ENCODE measurements at places on chromosomes 2 and 18.

DNA sequence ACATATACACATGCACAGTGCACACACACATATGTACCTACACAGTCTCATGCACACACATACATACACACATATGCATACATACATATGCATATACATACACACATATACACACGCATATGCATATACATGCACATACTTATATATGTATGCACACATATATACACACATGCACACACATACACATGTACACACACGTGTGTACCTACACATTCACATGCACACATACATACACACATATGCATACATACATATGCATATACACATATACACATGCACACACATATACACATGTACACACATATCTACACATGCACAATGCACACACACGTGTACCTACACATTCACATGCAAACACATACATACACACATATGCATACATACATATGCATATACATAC, 100.3 kb upstream of the TWIST2 start:
- no peak for DNase-seq

GRCh38 chr2:216960671-216961268, 100.9 kb upstream of the TNP1 start:
- no peak for DNase-seq

DNA sequence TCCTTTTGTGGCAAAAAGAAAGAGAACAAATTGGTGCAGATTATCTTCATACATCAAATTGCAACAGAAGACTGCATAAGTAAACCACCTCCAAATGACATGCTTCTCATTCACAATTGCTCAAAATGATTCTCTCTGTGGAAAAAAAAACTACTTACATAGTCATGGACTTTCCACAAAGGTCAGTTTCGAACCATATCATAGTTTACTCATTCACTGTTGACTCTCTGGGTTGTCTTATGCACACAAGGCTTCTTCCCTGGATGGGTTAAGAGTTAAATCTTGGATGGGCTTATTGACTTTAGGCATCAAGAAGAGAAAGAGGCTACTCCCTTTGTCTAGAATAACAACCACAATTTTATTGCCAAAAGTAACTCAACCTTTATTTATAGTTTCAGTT, 91.3 kb upstream of the RAB27B start:
- no peak for DNase-seq

DNA sequence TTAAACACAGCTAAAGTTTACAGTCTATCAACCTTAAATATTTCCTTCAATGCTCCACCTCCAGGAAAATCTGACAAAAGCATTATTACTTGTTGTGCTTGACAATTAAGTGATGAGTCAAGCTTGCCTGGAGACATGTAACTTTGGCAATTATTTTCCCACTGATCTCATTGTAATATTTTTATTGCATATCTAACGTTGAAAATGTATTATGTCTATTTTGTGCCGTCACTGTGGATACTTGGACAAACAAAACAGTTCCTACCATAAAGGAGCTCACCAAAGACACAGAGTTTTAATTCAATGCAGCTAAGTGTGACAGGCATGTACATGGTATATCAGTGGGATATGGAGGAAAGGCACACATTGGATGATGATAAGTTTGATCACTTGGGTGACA, 24.7 kb downstream of the RNF103 start:
- DNase-seq: no peak

- DNase-seq: no peak
These were observed 269.3 kb upstream of the SETBP1 start for GRCh38 chr18:44411262-44411905.

DNA sequence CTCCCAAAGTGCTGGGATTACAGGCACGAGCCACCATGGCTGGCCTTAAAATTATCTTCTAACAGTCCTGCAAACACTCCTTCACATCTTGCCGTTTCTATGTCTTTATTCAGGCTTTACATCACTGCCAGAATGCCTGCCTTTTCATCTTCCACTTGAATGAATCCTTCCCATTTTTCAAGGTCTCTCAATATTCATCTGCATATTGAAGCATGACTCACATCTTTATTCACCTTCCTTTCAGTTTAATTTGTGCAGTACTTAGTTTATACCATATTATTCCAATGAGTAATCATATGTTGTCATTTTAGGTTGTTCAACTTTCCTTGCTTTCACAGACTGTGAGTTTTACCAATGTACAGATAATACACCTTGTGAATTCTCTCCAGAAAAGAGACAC, 510.1 kb upstream of the PIK3C3 start:
- DNase-seq: no peak

DNA sequence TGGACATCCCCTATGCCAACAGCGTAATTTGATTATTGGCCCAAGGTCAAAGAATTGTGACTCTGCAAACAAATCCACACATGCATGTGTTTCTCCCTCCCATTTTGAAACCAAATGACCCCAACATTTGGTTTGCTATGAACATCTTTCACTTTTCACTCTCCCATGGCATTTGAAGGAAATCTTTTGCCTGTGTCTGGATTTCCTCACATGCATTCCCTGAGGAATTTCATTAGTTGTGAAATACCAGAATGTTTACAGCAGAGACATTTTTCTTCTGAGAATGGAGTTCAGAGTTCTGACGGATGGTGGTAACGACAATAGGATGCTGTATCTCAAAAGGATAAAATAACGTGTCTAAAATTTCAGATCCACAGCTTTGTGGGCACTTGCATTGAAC, 60.3 kb upstream of the LMAN1 start:
- no peak for DNase-seq

- DNase-seq: no peak
These were observed 152.9 kb downstream of the FAM124B start for GRCh38 chr2:224248944-224249371.

DNA sequence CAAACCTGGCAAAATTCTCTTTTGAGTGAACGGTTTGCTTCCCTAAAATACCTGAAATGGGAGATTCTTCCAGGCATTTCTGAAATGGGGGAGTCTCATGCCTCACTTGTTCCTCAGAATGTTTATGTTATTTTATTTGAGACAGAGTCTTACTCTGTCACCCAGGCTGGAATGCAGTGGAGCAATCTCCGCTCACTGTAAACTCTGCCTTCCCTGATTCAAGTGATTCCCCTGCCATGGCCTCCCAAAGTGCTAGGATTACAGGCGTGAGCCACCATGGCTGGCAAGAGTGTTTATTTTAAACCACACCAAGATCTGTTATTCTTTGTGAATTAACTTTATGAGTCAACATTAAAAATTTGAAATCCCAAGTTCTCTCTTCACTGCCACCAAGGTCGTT, 6.4 kb upstream of the FHL2 start:
- no peak for DNase-seq

GRCh38 chr2:101854877-101855276, 136.9 kb upstream of the IL1R2 start:
- DNase-seq: no peak

GRCh38 chr2:6878549-6878948, 972 bp downstream of the RSAD2 start:
- no peak for DNase-seq

- no peak for DNase-seq
These were observed 165.2 kb downstream of the MTCL1 start for GRCh38 chr18:8870528-8870927.

GRCh38 chr2:230472621-230473018, 56.6 kb downstream of the SP100 start:
- DNase-seq: no peak

DNA sequence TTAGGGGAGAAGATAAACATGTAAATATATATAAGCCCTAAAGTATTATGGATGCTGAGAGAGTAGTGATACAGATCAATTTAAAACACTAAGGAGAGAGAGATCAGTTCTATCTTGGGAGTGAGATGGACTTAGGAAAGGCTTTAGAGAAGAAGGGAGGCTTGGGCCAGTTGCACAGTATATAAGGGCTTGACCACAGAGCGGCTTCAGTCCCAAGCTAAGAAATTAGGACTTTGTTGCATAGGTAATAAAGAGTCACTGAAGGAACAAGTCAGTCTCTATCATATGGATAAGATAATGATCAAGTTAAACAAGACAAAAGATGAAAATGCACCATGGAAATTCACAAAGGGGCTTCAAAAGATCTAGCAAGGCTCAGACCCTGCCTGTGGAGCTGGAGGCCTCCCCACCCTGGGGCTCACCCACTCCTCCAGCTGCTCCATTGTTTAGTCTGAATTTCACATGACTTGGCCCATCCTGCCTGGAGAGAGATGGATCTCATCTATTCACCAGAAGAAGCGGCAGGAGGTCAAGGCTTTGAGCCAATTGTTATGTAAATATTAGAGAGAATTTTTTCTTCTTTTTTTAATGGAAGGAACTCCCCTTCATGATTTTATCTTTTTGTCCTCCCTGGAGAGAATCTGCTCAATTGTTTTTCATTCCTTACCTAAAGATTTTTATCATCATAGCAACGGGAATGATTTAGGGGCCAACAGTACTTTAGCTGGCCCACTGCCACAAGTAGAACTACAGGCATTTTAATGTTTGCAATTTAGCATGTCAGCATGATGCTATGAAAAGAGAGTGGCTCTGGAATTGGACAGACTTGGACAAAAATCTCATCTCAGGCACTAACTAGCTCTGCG, 44.0 kb downstream of the GYPC start:
- no peak for DNase-seq

- DNase-seq: no peak
These were observed 79.7 kb upstream of the KCTD1 start for GRCh38 chr18:26628017-26628416.

- no peak for DNase-seq
These were observed 89.7 kb downstream of the TMEM247 start for GRCh38 chr2:46569061-46569560.

DNA sequence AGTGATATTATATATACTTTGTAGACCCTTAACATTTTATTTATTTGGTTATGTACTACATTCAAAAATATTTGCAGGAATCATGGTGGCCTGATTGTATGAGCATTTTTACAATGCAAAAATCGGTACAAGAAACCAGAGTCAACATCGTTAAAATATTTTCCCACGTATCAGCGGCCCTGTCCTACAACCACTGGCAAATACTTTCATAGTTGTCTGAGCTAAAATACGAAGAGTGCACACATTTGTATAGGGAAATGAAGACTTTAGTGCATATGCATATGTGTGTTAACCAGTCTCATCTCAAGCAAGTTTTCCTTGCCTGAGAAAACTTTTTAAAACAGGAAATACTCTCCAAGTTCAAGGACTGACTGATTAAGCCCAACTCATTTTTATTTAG, 35.9 kb downstream of the CCDC102B start:
- no peak for DNase-seq

DNA sequence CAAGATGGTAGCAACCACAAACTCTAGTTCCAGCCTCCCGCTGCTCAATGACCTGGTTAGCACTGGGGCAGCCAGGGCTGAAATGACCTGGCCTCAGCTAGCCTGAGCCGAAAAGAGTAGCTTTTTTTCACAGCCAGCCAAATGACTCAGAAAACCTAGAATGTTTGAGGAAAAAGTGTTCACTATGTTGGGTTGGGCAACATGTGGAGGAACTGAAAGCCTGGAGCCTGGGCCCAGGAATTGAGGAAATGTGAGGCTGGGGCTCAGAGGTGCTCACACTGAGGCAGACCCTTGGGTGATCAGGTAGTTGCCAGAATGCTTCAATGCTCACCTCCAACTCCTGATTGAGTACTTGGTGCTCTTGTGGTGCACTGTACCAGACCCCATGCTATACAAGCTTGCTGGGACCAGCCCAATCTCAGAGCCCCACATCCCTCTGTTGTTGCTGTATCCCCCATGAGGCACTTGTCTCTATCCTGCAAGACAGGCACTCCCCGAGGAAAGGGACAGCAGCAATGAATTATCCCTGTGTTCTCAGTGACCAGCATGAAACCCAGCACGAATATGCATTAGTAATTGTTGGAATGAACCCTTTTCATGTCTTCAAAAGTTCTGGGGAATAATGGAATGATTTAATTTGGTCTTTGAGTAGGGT, 116.2 kb downstream of the USP34 start:
- DNase-seq: no peak

DNA sequence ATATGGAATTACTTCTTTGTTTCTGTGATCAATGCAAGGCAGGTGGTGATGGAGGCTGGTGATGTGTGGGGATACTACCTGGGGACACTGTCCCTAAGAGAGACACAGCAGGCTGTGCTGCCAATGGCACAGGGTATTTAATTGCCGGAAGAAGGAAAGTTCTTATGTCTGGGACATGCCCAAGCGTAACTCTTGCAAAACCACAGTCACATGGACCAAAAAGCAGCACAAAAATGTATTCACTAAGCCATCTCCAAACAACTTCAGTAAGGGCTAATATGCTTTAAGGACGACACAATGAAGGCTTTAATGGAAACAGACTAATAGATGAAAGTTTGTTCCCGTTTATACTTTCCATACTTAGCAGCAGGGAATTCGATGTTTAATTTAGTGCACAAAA, 49.7 kb upstream of the AP1S3 start:
- no peak for DNase-seq

DNA sequence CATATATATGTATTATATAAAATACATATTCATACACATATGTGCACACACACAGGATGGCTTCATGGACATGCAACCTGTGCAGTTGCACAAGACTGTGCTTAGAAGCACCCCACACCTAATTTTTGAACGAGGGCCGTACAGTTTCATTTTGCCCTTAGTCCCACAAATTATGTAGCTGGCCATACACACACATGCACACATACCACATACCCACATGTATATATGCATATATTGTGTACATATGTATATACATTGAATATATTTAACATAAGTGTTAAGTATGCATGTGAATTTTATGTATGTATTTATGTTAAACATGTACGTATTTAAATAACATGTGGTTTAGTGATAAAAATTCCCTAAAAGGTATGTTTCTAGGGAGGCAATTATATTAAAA, 18.3 kb downstream of the GPATCH11 start:
- DNase-seq: no peak

DNA sequence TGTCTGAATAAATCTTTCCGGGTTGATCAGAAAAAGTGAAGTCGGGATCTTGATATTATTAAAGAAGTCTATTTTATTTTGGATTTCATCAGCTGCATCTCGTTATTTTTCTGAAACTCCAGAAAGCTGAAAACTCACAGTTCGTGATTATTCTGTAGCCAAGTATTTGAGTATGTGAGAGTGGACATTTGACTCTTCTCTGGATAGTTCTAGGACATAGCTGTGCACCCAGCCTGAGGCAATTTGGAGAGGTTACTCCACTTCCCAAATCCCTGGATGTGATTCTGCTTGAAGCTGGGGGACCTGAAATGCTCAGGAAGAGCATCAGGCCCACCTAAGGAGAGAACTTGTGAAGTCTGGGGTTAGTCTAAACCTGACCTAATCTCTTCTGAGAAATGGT, 117.6 kb upstream of the PID1 start:
- DNase-seq: no peak
